ENCODE measurements at places on chromosomes 13 and 19. TPM values are rescaled to one million over a fixed set of nuclear protein-coding genes. Genes with fewer than 3 reads are reported as not detected.

PCP2 gene
- 0.58 TPM for polyA plus RNA-seq

GSX1 gene
- not detected for polyA plus RNA-seq

NMRK2 gene
- polyA plus RNA-seq: 0.20 TPM

ZNF99 gene
- polyA plus RNA-seq: not detected

TTC9B gene
- polyA plus RNA-seq: not detected

ZFR2 gene
- polyA plus RNA-seq: 0.02 TPM

IGFL1 gene
- polyA plus RNA-seq: 58.7 TPM

FCER2 gene
- 0.02 TPM for polyA plus RNA-seq

COX7A1 gene
- 17.3 TPM for polyA plus RNA-seq

CBARP gene
- polyA plus RNA-seq: 1.3 TPM

RELB gene
- polyA plus RNA-seq: 7.2 TPM

MTIF3 gene
- 54.9 TPM for polyA plus RNA-seq

STRN4 gene
- 53.2 TPM for polyA plus RNA-seq

ERF gene
- 19.5 TPM for polyA plus RNA-seq

MISP gene
- 0.11 TPM for polyA plus RNA-seq

ZNF730 gene
- polyA plus RNA-seq: 0.10 TPM

CBY2 gene
- not detected for polyA plus RNA-seq

LTBP4 gene
- 69.9 TPM for polyA plus RNA-seq

RDH8 gene
- polyA plus RNA-seq: not detected

C19orf85 gene
- 0.04 TPM for polyA plus RNA-seq

GIPR gene
- polyA plus RNA-seq: 2.1 TPM

ZNF544 gene
- polyA plus RNA-seq: 14.7 TPM

THSD1 gene
- 2.0 TPM for polyA plus RNA-seq

UBA52 gene
- polyA plus RNA-seq: 709 TPM

CILP2 gene
- 0.01 TPM for polyA plus RNA-seq

ZNF433 gene
- polyA plus RNA-seq: 7.3 TPM

PLVAP gene
- 30.7 TPM for polyA plus RNA-seq

PDE4C gene
- polyA plus RNA-seq: 0.39 TPM

TEX26 gene
- polyA plus RNA-seq: 0.45 TPM

PGPEP1 gene
- polyA plus RNA-seq: 1.9 TPM

FBXO27 gene
- 10.4 TPM for polyA plus RNA-seq

TPTE2 gene
- polyA plus RNA-seq: not detected

SLC8A2 gene
- polyA plus RNA-seq: 0.16 TPM

UNC13A gene
- 0.02 TPM for polyA plus RNA-seq

IL12RB1 gene
- polyA plus RNA-seq: 0.51 TPM

CACNG6 gene
- polyA plus RNA-seq: not detected

HNRNPA1L2 gene
- 8.9 TPM for polyA plus RNA-seq

PRR20A gene
- not detected for polyA plus RNA-seq

ZNF471 gene
- 1.2 TPM for polyA plus RNA-seq

DENND1C gene
- 1.8 TPM for polyA plus RNA-seq

GRIK5 gene
- polyA plus RNA-seq: 1.4 TPM

TMEM272 gene
- not detected for polyA plus RNA-seq

NEK5 gene
- polyA plus RNA-seq: 0.08 TPM

CEBPA gene
- 14.1 TPM for polyA plus RNA-seq

CABP5 gene
- polyA plus RNA-seq: not detected

PEAK3 gene
- 0.02 TPM for polyA plus RNA-seq

OPA3 gene
- polyA plus RNA-seq: 4.0 TPM

ZNF180 gene
- 2.6 TPM for polyA plus RNA-seq

PMIS2 gene
- not detected for polyA plus RNA-seq

RFPL4AL1 gene
- polyA plus RNA-seq: not detected

ZNF296 gene
- polyA plus RNA-seq: 7.6 TPM
